ENCODE measurements at places on chromosomes 4 and X.

DNA sequence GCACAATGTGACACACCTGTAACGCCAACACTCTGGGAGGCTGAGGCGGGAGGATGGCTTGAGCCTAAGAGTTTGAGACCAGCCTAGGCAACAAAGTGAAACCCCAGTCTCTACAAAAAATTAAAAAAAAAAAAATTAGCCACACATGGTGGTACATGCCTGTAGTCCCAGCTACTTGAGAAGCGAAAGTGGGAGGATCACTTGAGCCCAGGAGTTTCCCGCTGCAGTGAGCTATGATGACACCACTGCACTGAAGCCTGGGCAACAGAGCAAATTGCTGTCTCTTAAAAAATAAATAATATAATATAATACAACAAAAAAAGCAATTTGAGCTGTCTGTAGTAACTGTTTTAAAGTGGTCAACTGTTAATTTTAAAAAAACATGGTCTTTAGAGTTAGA is 13.2 kb downstream of the SPOCK3 start:
- DNase-seq: no peak

GRCh38 chrX:12972878-12973560 is 1.9 kb upstream of the TMSB4X start:
- DNase-seq: no peak

DNA sequence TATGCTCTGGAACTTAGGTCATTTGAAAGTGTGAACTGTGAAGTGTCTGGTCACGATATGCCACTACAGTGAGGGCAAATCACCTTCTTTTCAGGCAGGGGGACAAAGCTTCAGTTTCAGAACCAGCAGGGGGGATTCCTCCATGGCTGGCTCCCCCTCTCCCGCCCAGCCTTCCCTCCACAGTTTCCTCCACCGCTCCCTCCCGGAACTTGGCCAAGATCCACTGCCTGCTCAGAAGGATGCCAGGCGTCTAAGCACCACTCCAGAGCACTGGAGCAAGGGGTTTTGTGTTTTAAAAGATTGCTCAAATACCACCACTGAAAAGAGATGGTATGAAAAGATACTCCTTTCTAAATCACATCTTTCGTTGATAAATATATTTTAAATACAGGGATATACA is 126.9 kb downstream of the ELOVL6 start:
- peak; percentile 48 for DNase-seq

GRCh38 chr4:103374758-103375157 is 176.6 kb upstream of the CENPE start:
- no peak for DNase-seq

DNA sequence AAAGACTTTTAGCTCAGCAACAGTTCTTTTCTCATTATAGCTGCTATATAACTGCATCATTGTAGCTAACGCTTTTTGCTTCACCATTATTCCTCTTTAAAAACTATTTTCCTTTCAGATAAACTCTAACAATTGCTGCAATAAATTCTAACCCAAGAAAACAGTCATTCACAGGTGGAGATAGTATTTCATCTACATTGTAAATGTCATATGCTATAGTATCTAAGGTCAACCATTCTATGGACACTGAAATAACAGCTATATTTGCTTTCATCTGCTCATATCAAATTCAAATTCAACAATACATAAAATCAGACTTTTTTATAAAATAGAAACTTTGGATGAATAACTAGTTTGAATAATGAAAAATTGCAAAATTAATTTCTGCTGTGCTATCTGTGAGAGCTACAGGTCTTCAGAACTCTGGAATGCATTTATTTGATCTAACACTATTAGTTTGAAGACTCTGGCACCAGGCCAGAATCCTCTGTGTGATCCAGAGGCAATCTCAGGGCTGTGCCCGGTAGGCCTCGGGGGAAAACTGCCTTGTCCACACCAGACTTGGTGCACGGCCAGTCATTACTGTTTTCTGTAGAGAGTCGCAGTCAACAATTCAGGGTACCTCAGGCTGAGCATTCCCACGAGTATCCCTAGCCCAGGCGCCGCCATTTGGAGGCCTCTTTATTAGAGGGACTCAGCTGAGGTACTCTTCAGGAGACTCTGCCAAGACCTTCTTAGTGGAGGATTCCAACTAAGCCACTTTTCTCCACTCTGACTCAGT is 332.4 kb downstream of the SLC7A11 start:
- no peak for DNase-seq

- DNase-seq: no peak
Measured at GRCh38 chrX:14491689-14492088, 37.6 kb upstream of the GLRA2 start.

All from C1 segment of cervical spinal cord (tissue), 14 donors.